Dorsolateral prefrontal cortex (tissue), 122 donors: ENCODE measurements at places on chromosomes 16 and 17.
A peak's percentile ranks its signal among the peaks of the same experiment; 100 is the strongest.

- DNase-seq = no peak
Measured at GRCh38 chr17:35238821-35239220, 4.1 kb upstream of the SLFN5 start.

- DNase-seq = no peak
Measured at GRCh38 chr16:84404324-84404723, 36.0 kb downstream of the ATP2C2 start.

GRCh38 chr17:80453998-80454556, 22.3 kb downstream of the NPTX1 start:
- DNase-seq = no peak

GRCh38 chr16:69250081-69250480, 61.1 kb upstream of the VPS4A start:
- DNase-seq = no peak

GRCh38 chr17:62778990-62779681, 29.0 kb downstream of the MARCHF10 start:
- DNase-seq = peak; percentile 34

DNA sequence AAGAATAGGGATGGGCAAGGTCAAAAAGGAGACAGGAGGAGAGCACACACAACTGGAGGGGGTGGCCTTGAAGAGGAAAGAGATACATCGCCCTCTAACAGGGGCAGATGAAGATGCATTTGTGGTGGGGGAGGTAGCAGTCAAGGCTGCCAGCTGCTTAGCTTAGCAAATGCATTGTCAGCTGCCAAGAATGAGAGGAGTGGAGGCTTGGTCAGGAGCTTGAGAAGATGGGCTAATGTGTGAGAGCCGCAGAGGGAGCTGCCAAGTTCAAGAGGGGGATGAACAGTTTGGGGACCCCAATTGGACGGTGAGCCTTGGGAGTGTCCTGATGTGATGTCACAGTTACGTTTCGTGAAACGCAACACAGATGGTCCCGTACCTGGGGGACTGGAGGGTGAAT, 28.9 kb upstream of the GNA13 start:
- DNase-seq = no peak

- no peak for DNase-seq
Measured at GRCh38 chr16:57809276-57810196, 7.2 kb upstream of the KIFC3 start.

DNA sequence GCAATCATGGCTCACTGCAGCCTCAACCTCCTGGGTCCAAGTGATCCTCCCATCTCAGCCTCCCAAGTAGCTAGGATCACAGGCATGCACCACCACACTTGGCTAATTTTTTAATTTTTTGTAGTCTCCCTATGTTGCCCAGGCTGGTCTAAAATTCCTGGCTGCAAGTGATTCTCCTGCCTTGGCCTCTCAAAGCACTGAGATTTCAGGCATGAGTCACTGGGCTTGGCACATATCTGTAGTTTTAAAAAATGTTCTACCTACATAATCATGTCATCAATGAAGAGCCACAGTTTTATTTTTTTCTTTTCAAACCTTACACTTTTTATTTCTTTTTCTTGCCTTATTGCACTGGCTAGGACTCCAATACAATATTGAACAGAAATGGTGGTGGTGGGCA, 33.1 kb upstream of the COL1A1 start:
- DNase-seq = no peak

DNA sequence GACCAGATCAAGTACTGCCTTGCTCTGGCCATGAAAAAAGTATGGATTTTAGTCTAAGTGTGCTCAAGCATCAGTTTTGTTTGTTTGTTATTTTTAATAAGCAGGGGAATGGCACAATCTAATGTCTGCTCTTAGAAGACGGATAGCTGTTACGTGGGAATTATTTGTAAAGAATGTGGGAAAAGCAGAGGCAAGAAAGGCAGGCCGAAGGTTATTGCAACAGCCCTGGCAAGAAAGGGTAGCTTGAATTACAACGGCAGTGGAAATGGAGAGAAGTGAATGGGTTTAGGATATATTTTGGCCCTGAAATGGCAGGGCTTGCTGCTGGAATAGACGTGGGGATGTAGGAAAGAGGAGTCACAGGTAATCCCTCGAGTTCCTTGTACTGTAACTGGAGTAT, 987 bp upstream of the HASPIN start:
- DNase-seq = no peak

DNA sequence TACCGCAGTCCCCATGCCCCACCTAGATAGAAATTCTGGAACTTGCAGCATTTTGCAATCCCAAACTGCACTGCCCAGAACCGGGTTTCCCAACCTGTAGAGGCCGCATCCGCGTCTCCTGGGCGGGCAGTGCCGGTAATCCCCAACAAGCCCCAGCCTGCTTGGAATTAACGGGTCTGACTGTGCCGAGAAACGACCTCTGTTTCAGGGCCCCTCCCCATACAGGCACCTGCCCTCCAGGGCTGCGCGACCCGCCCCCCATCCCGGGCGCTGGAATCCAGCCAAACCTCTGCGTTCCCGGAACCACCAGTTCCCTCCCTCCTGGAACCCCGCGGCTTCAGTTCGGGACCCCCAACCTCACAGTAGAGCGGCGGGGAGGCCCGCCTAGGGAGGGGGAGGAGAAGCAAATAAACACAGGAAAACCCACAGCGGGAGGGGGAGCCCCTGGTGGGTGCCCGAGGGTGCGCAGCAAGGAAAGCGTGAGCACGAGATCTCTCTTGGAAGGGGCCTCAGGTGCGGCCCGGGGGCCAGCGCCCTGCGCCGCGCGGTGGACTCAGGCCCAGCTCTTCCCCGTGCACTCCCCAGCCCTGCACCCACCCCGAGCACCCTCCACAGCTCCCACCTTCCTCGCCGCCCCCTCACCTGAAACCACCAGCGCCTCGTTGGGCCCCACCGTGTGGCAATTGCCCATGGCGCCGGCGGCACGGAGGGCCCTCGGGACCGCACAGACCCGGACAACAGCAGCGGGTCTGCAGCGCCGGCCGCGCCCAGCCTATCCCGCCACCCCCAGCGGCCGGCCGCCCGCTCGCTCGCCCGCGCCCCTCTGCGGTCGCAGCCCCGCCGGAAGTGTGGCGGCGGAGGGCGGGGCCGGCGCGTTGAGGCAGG, at the start of gene FLOT2:
Gene FLOT2, minus strand, starts transcription at position 850 of the 885 bp plus-strand sequence. Its CDS starts 159 bp downstream, at position 691.
- peak; percentile 62 for DNase-seq

GRCh38 chr17:65196617-65197016, 59.4 kb downstream of the RGS9 start:
- DNase-seq = no peak

DNA sequence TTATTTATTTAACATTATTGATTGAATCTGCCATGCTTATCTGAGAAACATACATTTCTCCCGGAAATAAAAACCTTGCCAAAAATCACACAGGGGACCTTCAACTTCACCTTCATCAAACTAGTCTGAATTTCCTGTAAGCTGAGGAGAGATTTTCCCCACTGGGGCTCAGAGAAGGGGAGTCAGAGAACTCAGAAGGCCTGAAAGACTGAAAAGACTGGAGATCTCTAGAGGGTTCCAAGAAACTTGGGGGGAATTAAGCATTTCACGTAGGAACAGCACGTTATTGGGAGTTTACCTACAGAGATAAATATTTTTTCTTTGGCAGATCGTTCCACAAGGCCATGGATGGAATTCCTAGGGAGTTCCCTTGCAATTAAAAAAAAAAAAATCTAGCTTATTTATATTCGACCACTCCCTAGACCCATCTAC, 528 bp upstream of the NOL11 start:
- no peak for DNase-seq

- DNase-seq = no peak
Measured at GRCh38 chr17:80649200-80649644, 104.6 kb downstream of the RPTOR start.

- no peak for DNase-seq
Measured at GRCh38 chr16:49050607-49051006, 231.0 kb downstream of the CBLN1 start.

- DNase-seq = no peak
Measured at GRCh38 chr17:82309656-82310570, 7.5 kb downstream of the CD7 start.

DNA sequence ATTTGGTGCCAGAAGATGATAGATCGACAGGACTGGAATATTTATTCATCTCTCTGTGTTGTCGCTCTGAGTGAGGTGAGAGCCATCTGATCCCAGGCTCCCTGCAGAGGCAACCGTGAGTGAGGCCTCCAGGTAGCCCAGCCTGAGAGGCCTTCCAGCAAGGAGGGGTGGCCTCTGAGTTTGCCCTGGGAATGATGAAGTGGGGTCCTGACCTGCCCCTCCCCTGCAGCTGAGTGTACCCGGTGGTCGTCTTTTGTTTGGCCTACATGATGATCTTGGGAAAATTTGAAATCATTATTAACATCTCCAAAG, 86.4 kb downstream of the CBLN1 start:
- no peak for DNase-seq

- no peak for DNase-seq
Measured at GRCh38 chr17:61199431-61200338, 200.0 kb upstream of the TBX2 start.

GRCh38 chr16:47958726-47959125, 197.1 kb downstream of the ABCC12 start:
- no peak for DNase-seq

DNA sequence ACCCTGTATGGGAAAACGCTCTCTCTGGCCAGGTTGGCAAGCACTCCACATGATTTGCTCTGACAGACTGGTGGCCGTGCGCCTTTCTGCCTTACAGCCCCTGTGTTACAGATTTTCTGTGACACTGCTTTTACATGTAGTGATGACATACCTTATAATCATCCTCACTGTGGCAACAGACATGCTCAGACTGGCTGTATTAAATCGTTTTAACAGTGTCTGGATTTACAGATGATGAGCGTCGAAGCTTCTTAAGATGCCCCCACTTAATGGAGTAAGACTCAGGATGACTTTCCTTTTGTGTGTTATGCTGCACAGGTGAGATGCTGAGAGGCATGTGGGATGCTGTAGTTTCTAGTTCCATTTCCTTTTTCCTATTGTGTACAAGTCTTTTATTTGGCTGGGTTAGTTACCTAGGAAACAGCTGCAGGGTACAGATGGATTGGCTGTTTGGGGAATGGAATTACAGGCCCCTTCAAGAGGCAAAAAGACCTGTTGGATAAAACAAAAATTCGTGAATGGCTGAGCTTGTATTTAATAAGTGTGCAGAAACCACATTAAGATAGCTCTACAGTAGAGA, 20.9 kb upstream of the VWA3A start:
- no peak for DNase-seq

DNA sequence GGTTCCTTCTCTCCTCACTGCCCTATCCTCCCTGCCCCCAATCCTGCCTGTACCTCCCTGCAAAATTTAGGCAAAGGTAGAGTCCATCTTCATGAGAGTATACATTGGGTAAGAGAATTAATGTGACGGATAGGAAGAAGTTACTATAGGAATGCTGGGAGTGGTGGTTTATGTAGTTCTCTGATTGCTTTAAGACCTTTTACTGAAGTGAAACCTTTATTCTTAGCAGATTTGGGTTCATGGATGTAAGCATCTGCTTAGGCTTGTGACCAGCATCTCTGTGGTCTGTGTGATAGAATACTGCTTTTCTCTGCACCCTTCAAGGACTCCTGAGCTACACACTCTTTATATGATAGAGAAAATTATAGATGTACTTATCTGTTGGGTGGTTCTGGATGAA, 127.3 kb downstream of the PRKCA start:
- DNase-seq = no peak

GRCh38 chr16:82682767-82683166, 56.0 kb downstream of the CDH13 start:
- no peak for DNase-seq

DNA sequence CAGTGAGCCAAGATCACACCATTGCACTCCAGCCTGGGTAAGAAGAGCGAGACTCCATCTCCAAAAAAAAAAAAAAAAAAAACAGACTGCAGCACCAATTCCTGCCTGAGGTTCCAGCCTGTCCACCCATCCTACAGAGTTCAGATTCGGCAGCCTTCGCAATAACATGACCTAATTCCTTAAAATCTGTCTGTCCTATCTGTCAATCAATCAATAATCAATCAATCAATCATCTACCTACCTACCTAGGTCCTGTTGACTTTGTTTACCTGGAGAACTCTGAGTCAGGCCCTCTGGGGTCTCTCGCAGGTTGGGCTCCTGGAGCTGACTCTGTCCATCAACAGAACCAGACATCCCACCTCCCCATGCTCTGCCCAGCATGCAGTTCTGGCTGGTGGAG, 236.7 kb downstream of the ENGASE start:
- DNase-seq = no peak

DNA sequence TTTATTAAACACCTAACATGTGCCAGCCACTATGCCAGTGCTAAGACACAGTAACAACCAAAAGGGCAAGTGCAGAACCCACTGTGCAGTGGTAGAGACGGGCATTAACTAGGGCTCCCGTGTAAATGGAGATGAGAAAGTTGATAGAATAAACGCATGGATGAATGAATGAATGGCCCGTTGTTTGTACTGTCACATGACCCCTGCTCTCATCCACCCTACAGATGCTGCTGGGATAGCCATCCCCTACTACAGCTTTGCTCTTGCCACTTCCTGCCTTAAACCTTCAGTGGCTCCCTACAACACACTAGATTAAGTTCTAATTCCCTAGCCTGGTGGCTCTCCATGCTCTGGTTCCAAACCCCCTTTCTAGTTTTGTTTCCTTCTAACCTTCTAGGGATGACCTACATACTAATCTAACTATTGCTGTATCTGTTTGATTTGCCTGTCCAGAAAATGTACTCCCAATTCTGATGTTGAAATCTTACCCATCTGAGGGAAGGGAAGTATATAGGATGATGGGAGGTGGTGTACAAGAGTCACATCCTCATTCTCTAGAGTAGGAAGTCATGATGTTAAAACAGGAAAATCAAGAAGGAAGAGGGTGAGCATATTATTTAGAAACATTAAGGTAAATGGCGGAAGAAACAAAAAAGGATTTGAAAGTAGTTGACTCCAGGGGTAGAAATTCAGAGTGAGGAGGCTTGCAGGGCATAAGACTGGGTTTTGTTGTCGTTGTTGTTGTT, 11.4 kb upstream of the TNRC6C start:
- no peak for DNase-seq

DNA sequence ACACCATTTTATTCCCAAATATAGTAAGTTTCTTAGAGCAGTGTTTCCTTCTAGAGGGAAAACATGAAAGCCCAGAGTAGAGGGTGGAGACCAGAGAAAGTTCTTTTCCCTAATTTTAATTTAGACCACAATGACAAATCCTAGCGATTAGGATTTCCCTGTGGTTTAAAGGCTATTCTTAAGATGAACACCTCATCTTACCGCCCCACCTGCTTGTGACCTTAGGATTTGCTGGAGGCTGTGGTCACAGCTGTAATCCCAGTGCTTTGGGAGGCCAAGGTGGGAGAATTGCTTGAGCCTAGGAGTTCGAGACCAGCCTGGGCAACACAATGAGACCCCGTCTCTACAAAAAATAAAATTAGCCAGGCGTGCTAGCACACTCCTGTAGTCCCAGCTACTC, 51.1 kb downstream of the GPRC5B start:
- no peak for DNase-seq

- no peak for DNase-seq
Measured at GRCh38 chr17:4607261-4607741, 23.0 kb downstream of the SMTNL2 start.

- DNase-seq = no peak
Measured at GRCh38 chr17:73432624-73433190, 120.9 kb upstream of the CDC42EP4 start.

DNA sequence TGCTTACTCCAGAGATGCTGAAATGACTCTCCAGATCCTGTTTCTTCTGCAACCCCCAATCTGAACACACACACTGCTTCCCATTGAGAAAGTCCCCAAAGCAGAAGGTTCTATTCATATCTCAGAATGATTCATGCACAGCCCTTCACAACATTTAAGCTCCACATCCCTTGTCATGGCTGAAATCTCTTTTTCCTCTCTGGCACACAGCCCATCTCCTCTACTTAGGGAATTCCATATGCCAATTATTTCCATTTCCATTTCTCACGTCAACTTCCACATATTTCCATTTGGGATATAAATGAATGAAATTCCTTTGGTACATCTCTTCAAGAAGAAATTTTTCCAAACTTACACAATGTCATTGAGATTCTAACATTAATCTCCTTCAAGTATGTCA, 119.6 kb downstream of the CDH11 start:
- no peak for DNase-seq
